ENCODE measurements at places on chromosomes 2 and 18. TPM values are rescaled to one million over a fixed set of nuclear protein-coding genes. Genes with fewer than 3 reads are reported as not detected.

The MEIS1 gene
- 4.3 TPM for total RNA-seq

The DSC2 gene
- 34.7 TPM for total RNA-seq

DNA sequence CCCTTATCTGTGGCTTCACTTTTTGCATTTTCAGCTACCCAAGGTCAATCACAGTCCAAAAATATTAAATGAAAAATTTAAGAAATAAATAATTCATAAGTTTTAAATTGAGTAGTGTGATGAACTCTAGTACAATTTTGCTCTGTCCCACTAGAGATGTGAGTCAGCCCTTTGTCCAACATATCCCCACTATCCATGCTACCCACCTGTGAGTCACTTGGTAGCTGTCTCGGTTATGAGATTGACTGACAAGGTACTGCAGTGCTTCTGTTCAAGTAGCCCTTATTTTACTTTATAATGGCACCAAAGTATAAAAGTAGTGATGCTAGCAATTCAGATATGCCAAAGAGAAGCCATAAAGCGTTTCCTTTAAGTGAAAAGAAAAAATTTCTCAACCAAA, 28.8 kb downstream of the ADCY3 start:
- no peak for DNase-seq

GRCh38 chr2:225120186-225120585, 77.9 kb upstream of the DOCK10 start:
- peak; percentile 70 for DNase-seq

DNA sequence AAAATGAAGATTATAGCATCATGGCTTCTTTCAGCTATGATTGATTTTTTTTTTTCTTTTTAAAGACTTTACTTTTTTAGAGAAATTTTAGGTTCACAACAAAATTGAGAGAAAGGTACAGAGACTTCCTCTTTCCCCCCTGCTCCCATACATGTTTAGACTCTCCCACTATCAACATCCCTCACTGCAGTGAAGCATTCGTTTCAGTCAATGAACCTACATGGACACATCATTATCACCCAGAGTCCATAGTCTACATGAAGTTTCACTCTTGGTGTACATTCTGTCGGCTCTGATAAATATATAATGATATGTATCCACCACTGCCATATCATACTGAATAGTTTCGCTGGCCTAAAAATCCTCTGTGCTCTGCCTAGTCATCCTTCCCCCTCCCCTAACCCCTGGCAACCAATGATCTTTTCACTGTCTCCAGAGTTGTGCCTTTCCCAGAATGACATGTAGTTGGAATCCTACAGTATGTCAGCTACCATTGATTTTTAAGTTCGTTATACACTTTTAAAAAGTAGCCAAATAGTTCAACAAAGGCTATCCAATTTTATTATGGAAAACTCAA, 86.8 kb downstream of the GPD2 start:
- DNase-seq = no peak

GRCh38 chr18:63410792-63411191, 11.5 kb downstream of the VPS4B start:
- peak; percentile 80 for DNase-seq
